Mucosa of descending colon (tissue), 3 donors: ENCODE measurements at places on chromosomes 16 and 17.
A peak's percentile ranks its signal among the peaks of the same experiment; 100 is the strongest.

DNA sequence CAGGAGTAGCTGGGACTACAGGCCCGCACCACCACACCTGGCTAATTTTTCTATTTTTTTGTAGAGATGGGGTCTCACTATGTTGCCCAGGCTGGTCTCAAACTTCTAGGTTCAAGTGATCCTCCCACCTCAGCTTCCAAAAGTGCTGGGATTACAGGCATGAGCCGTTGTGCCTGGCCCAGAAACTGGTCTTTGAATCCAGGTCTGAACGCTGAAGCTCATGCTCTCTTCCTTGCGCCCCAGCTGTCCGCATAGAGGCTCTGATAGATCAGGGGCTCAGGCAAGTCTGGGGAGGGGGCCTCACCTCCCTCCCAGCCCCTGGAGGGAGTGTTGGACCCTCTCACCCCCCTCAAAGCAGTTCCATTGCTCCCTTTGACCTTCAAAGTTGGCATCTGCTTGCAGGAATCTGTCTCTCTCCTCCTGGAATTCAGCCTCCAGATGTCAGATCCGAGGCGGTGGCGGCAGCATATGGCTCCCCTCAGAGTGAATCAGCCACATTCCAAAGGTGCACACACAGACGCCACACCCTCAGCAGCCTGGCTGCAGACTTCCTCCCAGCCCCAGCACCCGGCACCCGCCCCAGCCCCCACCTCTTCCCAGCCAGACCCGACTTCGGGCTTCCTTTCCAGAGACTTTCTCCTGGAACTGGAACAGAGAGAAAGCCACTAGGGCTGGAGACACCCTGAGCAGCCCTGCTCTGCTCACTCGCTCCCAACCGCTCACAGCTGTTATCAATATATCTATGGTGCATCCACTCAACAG is 16.9 kb upstream of the GLIS2 start:
- peak; percentile 83 for DNase-seq

DNA sequence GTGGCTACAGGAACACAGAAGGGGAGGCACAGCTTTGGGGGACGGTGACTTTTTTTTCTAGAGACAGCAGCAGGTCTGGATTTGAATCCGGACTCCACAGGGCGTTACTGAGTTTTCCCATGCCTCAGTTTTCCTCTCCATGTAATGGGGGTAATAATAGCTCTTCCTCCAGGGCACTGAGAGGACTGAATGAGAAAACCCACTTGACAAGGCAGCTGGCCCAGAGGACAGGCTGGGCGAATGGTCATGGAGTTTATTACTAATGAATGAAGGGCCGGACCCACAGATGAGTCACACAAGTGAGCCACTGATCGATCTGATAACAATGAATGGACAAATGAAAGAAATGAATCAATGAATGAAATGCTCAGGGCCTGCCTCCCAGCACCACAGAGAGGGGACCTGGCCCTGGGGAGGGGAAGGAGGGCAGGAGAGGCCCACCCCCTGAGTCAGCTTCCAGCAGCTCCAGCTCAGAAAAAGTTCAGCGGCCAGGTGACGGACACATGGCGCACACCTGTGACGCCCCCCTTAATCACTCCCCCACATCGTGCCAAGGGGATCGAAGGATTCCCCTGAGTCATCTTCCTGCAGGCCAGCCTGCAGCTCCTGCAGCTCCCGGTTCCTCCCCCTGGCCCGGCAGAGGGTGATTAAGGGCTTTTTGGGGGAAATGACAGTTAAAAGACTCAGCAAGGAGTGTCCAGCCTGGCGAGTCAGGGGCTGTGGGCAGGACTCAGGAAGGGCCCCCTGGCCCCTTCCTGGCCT is 54.3 kb downstream of the SOCS1 start:
- no peak for DNase-seq

DNA sequence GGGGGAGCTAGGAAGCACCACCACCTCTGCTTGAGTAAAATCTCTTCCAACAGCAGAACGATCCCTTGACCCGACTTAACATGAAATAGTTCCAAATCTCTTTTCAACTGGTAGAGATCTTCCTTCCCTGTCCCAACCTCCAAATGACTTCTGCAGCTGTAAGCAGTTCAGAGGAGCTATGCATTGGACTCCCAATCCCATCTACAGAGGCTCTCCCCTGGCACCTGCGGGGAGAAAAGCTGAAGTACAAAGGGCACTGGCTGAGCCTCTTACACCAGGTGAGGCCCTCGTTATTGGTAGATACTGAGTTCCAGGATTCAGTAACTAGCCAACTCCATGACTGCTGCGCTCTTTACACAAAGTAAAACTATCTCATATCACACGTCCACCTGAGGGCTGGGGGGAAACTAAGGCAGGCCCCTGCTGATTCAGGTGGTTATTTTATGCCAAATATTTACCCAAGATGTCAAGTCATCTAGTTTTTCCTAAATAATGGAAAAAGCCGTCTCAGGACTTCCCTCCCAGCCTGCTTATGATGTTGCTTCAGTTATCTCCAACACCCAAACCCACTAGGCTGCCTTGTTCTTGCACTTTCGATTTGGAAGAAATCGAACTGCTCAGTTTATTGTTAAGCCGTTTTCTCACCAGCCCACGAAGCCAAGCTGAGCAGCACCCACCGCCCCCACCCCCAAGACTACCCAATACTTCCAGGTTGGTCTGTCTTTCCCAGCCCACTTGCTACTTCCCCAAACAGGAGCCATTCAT is 3.2 kb downstream of the ACTG1 start:
- peak; percentile 48 for DNase-seq

DNA sequence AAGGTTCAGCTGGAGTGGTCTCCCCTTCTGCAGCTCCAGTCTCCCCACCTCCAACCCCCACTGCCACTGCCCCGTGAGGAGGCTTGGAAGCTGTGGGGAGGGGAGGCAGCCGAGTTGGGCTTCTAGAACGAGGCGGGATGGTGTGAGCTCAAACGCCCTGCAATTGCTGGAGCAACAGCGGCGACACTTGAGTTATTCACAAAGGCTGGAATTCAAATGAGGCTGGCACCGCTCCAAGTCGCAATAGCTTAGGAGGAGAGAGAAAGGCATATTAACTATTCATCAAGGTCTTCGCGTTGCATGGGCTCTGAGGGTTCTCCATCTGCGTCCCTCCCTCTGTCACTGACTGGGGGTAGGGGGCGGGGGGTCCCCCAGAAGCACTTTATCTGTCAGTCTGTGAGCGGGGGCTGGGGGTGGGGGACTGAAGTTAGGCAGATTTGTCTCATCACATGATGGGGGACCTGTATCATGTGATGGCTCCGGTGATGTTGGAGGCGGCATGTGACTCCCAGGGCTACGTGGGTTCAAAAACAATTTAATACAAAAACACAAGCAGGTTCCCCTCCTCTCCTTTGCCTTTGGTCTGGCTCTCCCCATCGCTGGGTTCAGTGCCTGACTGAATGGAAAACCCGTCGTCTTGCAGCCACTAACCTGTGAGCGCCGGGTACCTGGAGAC is 70.5 kb downstream of the RBBP6 start:
- no peak for DNase-seq

GRCh38 chr17:9598661-9599060 is 22.2 kb downstream of the CFAP52 start:
- no peak for DNase-seq

DNA sequence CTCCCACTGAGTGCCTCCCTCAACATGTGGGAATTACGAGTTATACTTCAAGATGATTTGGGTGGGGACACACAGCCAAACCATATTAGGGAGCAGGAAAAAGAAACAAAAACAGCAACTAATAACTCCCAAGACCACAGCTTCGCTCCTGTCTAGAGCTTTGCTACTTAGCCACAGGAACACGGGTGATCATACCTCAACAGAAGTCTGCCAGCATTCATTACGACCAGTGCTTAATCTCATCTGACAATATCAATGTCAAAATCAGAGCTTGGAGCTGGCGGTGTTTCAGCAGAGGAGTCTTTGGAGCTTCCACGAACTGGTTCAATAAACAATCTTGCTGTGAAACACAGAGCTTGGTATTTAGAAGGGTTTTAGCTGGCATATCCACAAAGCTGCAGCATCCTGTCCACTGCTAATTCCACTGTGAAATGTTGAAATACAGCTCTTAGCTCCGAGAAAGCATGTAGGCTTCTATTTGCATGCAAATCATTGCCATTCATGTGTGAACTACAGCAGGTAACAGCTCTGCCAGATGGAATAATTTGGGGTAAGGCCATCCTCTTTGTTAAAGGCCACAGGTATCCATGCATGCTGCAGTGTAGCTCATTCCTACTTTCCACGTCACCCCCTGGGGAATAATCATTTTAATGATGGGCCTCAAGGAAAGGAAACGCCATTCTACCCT is 128.4 kb upstream of the GOT2 start:
- no peak for DNase-seq

- DNase-seq = no peak
Observed at GRCh38 chr17:78883089-78883532, 19.9 kb downstream of the CEP295NL start.

DNA sequence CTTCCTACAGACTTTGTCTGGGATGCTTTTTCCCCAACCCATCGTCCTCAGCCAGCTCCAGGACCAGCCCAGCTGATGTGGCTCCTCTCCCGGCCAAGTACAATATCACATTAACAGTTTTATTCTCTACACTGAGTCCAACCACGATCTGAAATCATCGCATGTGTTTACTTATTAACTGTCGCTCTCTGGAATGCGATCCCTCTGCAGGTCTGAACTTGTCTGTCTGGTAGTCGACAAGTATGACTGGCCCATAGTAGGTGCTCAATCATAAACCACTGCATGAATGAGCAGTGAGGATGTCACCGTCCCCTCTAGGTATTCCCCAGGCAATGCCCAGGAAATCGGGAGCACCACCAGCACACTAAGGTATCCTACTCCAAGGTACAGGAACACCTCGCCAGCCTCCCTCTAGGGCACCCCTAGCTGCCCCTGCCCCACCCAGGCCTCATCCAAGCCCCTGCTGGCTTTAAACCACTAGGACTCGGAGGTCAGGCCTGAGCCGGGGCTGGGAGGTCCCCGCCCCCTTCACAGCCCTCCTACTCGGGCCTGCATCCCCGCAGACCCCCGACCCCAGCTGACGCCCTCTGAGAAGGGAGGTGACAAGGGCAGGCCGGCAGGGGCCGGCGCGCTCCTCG is 27.7 kb downstream of the RTN4RL1 start:
- DNase-seq = peak; percentile 57

- DNase-seq = peak; percentile 52
Observed at GRCh38 chr16:47492428-47493377, 31.6 kb downstream of the PHKB start.

GRCh38 chr16:56998861-56999260 is 9.5 kb downstream of the NLRC5 start:
- DNase-seq = no peak

- DNase-seq = no peak
Observed at GRCh38 chr17:74211141-74211911, 2.0 kb upstream of the TTYH2 start.

- DNase-seq = peak; percentile 87
Observed at GRCh38 chr17:6455321-6455705, 11.1 kb downstream of the PIMREG start.

- peak; percentile 49 for DNase-seq
Observed at GRCh38 chr16:31094088-31094423, 541 bp downstream of the VKORC1 start.

DNA sequence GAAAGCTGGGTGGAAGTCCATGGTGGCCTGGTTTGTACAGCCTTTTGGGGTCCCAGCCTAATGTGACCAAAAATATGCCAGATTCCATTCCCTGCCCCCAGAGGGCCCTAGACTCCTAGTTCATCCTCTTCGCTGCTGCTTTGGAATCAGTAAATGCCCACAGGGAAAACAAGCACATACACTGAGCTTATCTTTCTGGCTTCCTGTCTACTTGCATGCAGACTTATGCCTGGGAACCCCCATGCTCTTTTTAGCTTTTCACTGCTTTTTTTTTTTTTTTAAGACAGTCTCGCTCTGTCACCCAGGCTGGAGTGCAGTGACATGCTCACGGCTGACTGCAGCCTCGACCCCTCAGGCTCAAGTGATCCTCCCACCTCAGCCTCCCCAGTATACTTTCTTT is 6.2 kb upstream of the CD300LG start:
- no peak for DNase-seq

GRCh38 chr17:49406421-49407061 is 8.1 kb downstream of the PHB1 start:
- no peak for DNase-seq

DNA sequence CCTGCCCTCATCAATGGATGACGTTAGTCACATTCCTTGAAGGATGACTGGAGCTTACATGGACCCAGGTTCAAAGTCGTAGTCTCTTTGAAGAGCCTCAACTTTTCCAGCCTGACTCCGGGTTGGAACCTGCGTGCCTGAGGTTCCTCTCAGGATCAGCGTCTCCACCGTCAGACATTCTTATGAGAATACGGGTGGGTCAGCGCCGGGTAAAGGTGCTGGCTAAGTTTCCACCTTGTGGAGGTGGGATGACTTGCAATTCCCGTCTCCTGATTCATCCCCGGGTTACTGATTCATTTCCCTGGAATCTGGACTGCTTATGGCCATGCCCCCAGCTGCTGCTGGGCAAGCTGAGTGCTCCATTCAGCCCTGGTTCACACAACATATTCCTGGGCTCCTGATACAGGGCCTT is 38.9 kb upstream of the CMIP start:
- DNase-seq = no peak

DNA sequence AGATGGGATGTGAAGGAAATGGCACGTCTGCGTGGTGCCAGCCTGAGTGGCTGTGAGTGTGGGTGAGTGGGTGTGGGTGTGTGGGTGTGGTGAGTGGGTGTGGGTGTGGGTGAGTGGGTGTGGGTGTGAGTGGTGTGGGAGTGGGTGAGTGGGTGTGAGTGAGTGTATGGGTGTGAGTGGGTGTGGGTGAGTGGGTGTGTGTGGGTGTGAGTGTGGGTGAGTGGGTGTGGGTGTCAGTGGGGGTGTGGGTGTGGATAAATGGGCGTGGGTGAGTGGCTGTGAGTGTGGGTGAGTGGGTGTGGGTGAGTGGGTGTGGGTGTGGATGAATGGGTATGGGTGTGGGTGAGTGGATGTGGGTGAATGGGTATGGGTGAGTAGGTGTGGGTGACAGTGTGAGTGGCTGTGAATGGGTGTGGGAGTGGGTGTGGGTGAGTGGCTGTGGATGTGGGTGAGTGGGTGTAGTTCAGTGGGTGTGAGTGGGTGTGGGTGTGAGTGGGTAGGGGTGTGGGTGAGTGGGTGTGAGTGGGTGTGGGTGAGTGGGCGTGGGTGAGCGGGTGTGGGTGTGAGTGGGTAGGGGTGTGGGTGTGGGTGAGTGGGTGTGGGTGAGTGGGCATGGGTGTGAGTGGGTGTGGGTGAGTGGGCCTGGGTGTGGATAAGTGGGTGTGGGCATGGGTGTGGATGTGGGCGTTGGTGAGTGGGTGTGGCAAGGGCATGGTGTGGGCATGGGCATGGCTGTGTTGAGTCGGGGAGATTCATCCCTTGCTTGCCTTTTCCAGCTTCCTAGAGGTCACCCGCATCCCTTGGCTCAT is 80.8 kb downstream of the ZDHHC7 start:
- DNase-seq = no peak

- no peak for DNase-seq
Observed at GRCh38 chr17:69539781-69540319, 125.4 kb downstream of the MAP2K6 start.

DNA sequence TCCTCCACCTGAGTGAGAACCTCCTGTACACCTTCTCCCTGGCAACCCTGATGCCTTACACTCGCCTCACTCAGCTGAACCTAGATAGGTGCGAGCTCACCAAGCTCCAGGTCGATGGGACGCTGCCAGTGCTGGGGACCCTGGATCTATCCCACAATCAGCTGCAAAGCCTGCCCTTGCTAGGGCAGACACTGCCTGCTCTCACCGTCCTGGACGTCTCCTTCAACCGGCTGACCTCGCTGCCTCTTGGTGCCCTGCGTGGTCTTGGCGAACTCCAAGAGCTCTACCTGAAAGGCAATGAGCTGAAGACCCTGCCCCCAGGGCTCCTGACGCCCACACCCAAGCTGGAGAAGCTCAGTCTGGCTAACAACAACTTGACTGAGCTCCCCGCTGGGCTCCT is 679 bp downstream of the GP1BA start:
- no peak for DNase-seq
